Endothelial cell of umbilical vein (primary cell): ENCODE measurements at places on chromosomes 4 and X.

DNA sequence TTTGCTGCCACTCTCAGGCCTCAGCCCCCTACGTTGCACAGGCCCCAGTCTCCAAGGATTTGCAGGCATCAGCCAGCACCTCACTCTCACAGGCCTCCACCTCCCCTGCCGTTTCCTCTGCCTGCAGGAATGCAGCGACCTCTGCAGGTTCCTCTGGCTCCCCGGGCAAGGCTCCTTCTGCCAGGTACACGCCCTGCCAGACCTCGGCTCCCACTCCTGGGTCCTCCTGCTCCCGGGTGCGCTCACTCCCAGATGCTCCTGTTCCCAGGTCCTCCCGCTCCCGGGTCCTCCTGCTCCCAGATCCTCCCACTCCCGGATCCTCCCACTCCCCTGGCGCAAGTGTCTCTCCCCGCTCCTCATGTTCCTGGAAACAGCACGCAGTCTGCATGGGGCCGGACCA is 144.4 kb upstream of the RADX start:
- H3K4me3 ChIP-seq, result no peak overlapping the region
- no peak for DNase-seq
- H3K27ac ChIP-seq, result no peak overlapping the region
- no peaks in the 10 kb centered on the region for H3K27me3 ChIP-seq

DNA sequence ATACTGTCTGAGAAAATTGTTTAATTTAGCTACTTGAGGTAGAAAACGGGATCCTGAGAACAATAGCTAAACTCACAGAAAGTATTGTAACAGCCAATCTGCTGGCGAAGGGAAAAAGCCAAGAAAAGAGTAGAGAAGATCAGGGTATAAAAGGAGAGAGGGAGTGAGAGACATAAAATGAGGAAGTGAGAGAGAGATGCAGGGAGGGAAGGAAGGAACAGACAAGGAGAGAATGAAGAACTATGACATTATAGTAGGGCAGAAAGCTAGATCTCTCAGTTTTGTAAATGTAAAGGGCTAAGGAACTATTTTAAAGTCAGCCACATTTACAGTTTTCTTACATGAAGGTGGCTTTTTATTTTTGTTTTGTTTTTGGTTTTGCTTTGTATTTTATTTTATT is 1.6 kb upstream of the GIMD1 start:
- H3K27me3 ChIP-seq, result no peaks in the 10 kb centered on the region
- H3K36me3 ChIP-seq, result no peaks in the 10 kb centered on the region

GRCh38 chr4:3009422-3009821 is 46.1 kb downstream of the GRK4 start:
- no peaks in the 10 kb centered on the region for H3K27me3 ChIP-seq
- H3K4me1 ChIP-seq, result no peaks in the 10 kb centered on the region
- H3K4me3 ChIP-seq, result no peak overlapping the region
- DNase-seq, result no peak

DNA sequence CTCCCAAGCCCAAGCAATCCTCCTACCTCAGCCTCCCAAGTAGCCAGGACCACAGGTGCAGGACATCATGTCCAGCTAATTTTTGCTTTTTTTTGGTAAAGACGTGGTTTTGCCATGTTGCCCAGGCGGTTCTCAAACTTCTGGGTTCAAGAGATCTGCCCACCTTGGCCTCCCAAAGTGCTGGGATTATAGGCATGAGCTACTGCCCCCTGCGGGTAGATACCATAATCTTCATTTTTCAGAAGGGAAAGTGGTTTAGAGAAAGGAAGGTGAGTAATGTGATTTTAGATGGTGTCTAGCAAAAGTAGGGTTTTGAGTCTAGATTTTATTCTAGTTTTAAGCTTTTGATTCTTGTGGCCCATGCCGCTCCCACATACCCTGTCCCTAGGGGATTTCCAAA is 205.3 kb upstream of the CLNK start:
- no peaks in the 10 kb centered on the region for H3K27me3 ChIP-seq
- H3K4me3 ChIP-seq, result no peak overlapping the region
- no peaks in the 10 kb centered on the region for H3K36me3 ChIP-seq
- no peak for DNase-seq

DNA sequence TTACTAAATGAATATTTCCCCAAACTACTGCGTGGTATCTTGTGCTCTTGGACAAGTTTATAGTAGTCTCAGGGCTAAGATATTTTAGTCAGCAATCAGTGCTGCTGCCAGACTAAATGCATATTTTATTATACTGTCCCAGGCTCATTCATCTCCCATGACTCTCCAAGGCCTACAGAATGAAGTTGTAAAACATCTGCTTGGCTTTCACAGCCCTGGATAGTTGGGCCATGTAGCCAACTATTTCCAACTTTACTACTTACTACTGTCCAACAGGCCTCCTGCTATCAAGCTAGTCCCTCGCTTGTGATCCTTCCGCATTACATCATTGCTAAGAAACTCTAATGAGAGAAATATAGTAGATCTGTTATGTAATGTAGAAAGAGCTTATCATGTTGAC is 31.4 kb downstream of the MAGEB16 start:
- DNase-seq, result no peak
- no peak overlapping the region for H3K27ac ChIP-seq
- no peaks in the 10 kb centered on the region for H3K4me1 ChIP-seq
- no peak overlapping the region for H3K4me3 ChIP-seq

DNA sequence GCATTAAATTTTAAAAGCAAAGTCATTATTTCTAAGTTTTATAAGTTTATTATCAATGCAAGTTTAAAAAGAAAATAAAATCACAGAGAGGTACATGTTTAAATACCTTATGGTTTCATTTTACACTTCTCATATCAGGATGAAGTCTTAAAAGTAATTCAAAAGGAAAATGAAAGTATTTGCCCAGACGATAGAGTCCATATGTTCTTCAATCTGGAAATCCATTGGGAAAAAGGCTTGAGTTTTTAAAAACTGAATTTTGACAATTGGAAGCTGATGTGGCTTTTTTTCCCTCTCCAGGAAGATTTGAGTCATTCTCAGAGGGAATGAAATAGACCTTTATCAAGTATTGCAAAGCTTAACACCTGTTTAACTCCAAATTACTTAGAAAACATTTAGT is 37.1 kb downstream of the MAB21L2 start:
- H3K36me3 ChIP-seq, result no peaks in the 10 kb centered on the region
- no peaks in the 10 kb centered on the region for H3K27me3 ChIP-seq
- H3K27ac ChIP-seq, result no peak overlapping the region
- H3K4me1 ChIP-seq, result no peaks in the 10 kb centered on the region
- no peak for DNase-seq
- no peak overlapping the region for H3K4me3 ChIP-seq

GRCh38 chr4:8082517-8083055 is 76.0 kb downstream of the ABLIM2 start:
- no peak overlapping the region for H3K4me3 ChIP-seq
- peak; percentile 83 for DNase-seq
- H3K27ac ChIP-seq, result no peak overlapping the region
- peaks cover 7% of the 10 kb centered on the region for H3K4me1 ChIP-seq
- H3K27me3 ChIP-seq, result no peaks in the 10 kb centered on the region

GRCh38 chr4:121041307-121042090 is 30.8 kb downstream of the NDNF start:
- no peaks in the 10 kb centered on the region for H3K36me3 ChIP-seq
- H3K27ac ChIP-seq, result no peak overlapping the region
- no peak overlapping the region for H3K4me3 ChIP-seq
- no peak for DNase-seq
- H3K27me3 ChIP-seq, result no peaks in the 10 kb centered on the region

GRCh38 chr4:169634975-169635374 is 14.6 kb downstream of the CLCN3 start:
- H3K27ac ChIP-seq, result no peak overlapping the region
- H3K27me3 ChIP-seq, result no peaks in the 10 kb centered on the region
- peaks cover 9% of the 10 kb centered on the region for H3K4me1 ChIP-seq
- H3K36me3 ChIP-seq, result peaks cover 2% of the 10 kb centered on the region
- H3K4me3 ChIP-seq, result no peak overlapping the region
- DNase-seq, result no peak

GRCh38 chrX:40853004-40853815 is 117.9 kb upstream of the MED14 start:
- H3K36me3 ChIP-seq, result no peaks in the 10 kb centered on the region
- H3K4me3 ChIP-seq, result no peak overlapping the region
- no peaks in the 10 kb centered on the region for H3K4me1 ChIP-seq
- DNase-seq, result no peak
- no peak overlapping the region for H3K27ac ChIP-seq

DNA sequence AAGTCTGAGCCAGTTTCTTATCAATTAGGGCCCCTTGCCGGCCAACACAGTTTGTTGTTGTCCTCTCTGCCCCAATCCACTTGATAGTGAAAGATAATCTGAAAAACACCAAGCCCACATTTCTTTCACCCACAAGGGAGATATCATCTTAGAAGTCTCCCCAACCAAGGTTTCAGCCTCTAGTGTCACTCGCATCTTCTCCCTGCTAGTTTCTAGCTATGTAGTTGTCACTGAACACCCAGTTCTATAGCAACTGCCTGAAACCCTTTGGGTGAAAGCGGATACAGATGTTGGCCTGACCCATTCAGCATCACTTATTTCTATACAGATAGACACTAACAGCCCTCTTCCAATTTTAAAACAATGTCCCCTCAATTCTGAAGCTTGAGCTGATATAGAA is 116.3 kb downstream of the BMP15 start:
- H3K4me1 ChIP-seq, result no peaks in the 10 kb centered on the region
- no peak overlapping the region for H3K27ac ChIP-seq
- H3K4me3 ChIP-seq, result no peak overlapping the region
- no peaks in the 10 kb centered on the region for H3K36me3 ChIP-seq
- no peaks in the 10 kb centered on the region for H3K27me3 ChIP-seq
- DNase-seq, result no peak

GRCh38 chr4:159344877-159345276 is 242.0 kb downstream of the RAPGEF2 start:
- H3K27ac ChIP-seq, result no peak overlapping the region
- no peaks in the 10 kb centered on the region for H3K27me3 ChIP-seq
- no peak for DNase-seq
- H3K36me3 ChIP-seq, result peaks cover 15% of the 10 kb centered on the region
- H3K4me3 ChIP-seq, result no peak overlapping the region

GRCh38 chrX:153032397-153033118 is 23.7 kb upstream of the PNMA3 start:
- H3K36me3 ChIP-seq, result no peaks in the 10 kb centered on the region
- DNase-seq, result peak; percentile 56
- peak overlapping the region; percentile 20 for H3K4me3 ChIP-seq
- H3K27me3 ChIP-seq, result no peaks in the 10 kb centered on the region
- H3K4me1 ChIP-seq, result no peaks in the 10 kb centered on the region
- no peak overlapping the region for H3K27ac ChIP-seq

DNA sequence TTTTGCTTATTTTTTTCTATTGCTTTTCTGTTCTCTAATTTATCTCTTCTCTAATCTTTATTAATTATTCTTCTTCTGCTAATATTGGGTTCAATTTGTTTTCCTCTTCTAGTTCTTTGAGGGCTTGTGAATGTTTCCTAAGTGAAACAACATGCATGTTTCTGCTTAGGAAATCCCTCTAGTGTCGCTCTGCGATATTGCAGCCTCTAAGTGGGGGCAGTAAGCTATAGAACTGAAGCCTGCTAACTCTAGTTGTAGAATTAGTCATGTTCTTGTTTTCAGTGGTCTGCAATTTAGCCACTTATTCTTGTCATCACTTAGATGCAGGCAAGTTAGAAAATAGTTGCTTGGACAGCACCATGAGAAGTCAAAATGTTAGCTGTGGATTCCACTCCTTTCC is 222.6 kb downstream of the SPIN4 start:
- H3K27me3 ChIP-seq, result no peaks in the 10 kb centered on the region
- H3K4me3 ChIP-seq, result no peak overlapping the region
- H3K4me1 ChIP-seq, result no peaks in the 10 kb centered on the region
- H3K36me3 ChIP-seq, result no peaks in the 10 kb centered on the region

- H3K4me1 ChIP-seq, result no peaks in the 10 kb centered on the region
- H3K36me3 ChIP-seq, result no peaks in the 10 kb centered on the region
- no peak overlapping the region for H3K4me3 ChIP-seq
- H3K27ac ChIP-seq, result no peak overlapping the region
These were observed 8.5 kb downstream of the FAAH2 start for GRCh38 chrX:57294961-57295360.

DNA sequence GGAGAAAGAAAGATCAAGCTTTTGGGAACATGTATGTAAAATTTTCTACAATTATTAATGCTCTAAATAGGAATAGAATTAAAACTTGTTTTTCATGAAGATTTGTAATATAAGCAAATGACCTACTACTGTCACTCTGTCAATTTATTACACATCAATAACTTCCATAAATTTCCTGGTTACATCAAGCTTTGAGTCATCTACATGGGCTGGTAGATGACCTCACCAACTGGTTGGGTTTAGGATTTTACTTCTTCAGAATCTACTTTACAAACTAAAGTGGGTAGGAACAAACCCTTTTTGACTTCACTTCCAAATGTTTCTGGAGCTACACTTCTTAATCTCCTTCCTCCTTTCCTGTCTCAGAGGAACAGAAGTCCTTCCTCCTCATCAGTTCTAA is 12.0 kb upstream of the LRAT start:
- H3K4me3 ChIP-seq, result no peak overlapping the region
- H3K27me3 ChIP-seq, result no peaks in the 10 kb centered on the region
- no peaks in the 10 kb centered on the region for H3K4me1 ChIP-seq
- no peaks in the 10 kb centered on the region for H3K36me3 ChIP-seq

DNA sequence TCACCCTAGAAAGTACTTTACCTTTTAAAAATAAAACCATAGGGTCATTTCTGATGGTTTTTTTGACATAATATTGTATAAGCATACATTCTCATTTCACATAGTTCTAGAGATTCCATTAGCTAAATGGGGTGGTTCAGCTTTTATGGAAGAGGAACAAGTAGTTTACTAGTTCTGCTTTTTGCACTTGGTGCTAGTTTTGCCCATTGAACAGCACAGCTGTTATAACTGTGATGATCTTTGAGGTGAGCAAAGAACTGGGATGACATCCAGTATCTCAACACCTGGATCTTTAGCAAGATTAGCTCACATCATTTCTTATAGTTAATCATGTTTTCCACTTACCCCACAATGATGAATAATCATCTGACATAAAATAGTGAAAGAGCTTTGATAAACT is 40.9 kb downstream of the MOB1B start:
- H3K4me3 ChIP-seq, result no peak overlapping the region
- no peak for DNase-seq
- no peaks in the 10 kb centered on the region for H3K4me1 ChIP-seq

DNA sequence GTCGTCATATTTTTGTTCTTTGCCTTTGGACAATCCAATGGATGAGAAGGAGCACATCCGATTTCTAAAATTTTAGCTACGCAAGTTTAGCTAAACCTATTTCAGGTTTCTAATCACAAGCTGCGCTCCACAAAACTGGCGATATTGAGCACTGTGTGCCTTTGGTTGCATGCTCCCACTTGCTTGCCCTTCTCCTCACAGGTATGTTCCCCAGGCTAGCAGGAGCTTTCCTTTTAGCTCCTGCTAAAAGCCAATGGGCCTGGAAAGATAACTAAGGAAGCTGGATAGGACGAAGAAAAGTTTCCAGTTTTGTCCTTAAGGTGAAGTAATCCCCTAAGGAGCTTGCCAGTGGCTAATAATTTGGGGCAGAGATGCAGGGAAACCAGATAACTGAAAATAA is 975.2 kb downstream of the FSTL5 start:
- H3K27me3 ChIP-seq, result no peaks in the 10 kb centered on the region
- no peaks in the 10 kb centered on the region for H3K36me3 ChIP-seq
- no peak overlapping the region for H3K27ac ChIP-seq
- no peak overlapping the region for H3K4me3 ChIP-seq
- H3K4me1 ChIP-seq, result no peaks in the 10 kb centered on the region
- DNase-seq, result no peak

GRCh38 chr4:181416966-181417365 is 826.2 kb upstream of the TENM3 start:
- DNase-seq, result no peak
- no peak overlapping the region for H3K27ac ChIP-seq
- no peak overlapping the region for H3K4me3 ChIP-seq
- no peaks in the 10 kb centered on the region for H3K27me3 ChIP-seq
- H3K36me3 ChIP-seq, result no peaks in the 10 kb centered on the region

- no peak overlapping the region for H3K4me3 ChIP-seq
- H3K4me1 ChIP-seq, result no peaks in the 10 kb centered on the region
- H3K36me3 ChIP-seq, result no peaks in the 10 kb centered on the region
- DNase-seq, result no peak
These were observed 28.3 kb upstream of the PARM1 start for GRCh38 chr4:74904509-74905065.
